Stimulated activated CD8-positive, alpha-beta memory T cell treated with anti-CD3 and anti-CD28 coated beads, Interleukin-7, amount 100 ng/mL, for 1 hour (primary cell): ENCODE measurements at places on chromosomes 6 and 20.

- no peak for DNase-seq
Observed at GRCh38 chr6:101940391-101940790, 546.9 kb downstream of the GRIK2 start.

- no peak for DNase-seq
Observed at GRCh38 chr6:21665110-21665391, 71.5 kb downstream of the SOX4 start.

DNA sequence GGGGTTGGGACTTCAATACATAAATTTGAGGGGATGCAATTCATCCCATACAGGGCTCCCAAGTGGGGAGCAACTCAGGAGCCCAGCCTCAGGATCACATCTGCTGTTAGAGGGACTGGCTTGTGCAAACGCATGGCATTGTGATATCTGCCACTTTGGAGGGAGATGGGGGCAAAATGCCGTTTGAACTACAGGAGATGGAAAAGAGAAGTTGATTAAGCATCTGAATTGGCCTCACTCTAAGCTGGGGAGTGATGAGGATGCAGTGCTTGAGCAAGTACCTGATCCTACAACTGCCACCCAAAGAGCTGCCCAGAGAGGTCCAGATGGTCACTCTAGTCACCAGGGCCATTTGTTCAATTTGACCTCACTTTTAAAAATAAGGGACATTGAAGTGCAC is 2.0 kb downstream of the LY86 start:
- no peak for DNase-seq

DNA sequence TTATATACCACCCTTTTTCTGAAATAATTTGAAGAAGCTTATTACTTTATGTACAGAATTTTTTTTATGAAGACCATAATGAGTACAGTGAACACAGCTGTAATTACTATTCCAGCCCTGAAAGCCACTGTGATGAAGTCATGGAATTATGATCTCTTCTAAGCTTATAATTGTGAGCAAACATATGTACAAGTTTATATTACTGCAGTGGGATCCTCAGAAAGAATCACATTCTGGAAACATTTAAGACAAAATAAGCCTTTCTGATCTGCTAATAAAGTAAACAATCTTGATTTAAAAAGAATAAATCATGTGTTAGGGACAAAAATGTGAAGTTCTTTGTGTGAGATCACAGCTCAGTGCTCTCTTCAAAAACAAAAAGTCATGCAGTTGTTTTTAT is 560.4 kb downstream of the CD109 start:
- no peak for DNase-seq

- DNase-seq: no peak
Observed at GRCh38 chr6:102732898-102733297, 1339.4 kb downstream of the GRIK2 start.

DNA sequence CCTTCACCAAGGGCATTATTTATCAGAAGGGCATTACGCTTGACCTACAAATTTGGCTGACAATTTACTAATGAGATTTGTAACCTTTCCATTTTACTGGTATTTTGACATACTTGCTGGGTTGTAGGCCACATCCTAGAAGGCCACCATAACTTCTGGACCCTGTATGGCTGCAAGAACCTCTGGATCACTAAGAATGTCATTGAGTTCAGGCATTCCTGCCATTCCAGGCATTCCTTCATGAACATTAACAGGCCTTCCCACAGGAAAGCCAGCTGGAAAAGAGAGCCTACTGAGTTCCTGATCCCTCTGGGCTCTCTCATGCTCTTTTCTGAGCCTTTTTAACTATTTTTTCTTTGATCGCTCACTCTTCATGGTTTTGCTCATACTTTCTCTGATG is 28.4 kb upstream of the SLC35A1 start:
- no peak for DNase-seq

GRCh38 chr20:11676630-11677287 is 240.9 kb upstream of the BTBD3 start:
- no peak for DNase-seq

DNA sequence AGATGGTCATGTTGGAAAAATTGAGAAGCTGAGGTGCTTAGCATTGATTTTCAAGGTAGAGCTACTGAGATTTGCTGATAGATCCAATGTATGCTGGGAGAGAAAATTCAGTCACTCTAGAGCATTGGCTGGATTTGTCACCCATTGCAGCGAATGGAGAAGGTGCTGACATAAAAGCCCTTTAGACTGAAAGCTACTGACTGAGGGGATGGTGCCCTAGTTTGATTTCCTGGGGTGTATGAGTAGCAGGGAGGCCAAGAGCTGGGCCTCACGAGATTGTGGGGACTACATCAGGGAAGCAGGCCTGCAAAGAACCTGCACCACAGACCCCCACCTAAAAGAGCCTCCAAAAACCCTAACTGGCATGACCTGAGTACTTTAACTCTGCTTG is 23.9 kb upstream of the PRND start:
- DNase-seq: no peak

DNA sequence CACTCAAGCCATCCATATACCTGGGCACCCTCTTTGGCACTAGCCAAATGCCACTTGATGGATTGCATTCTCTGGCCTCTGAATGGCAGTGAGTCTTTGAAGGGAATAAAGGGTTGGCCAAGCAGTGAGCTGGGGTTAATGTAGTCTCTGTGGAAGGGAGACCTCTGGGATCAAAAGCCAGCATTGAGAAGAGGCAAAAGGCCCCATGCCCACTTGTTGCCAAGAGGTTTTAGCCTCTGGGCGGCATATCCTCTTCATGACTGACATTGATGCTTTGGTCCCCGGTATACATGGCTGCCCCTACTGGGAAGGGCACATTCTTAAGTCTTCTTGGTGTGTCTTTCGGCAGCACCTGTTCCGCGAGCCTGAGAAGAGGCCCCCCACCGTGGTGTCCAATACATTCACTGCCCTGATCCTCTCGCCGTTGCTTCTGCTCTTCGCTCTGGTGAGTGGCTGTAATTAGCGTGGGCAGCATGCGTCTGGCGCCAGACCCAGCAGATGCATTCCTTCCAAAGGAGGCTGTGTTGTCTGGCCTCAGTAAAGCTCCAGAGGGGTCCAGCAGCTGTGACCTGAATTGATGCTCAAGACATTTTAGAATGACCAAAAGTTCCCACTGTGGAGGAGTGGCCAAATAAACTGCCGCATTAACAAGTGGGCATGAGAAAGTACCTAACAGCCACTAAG is 29.5 kb downstream of the GHRH start:
- no peak for DNase-seq

- DNase-seq: no peak
Observed at GRCh38 chr6:45787384-45787783, 228.3 kb downstream of the CLIC5 start.

- no peak for DNase-seq
Observed at GRCh38 chr6:163949431-163949830, 534.9 kb downstream of the QKI start.

DNA sequence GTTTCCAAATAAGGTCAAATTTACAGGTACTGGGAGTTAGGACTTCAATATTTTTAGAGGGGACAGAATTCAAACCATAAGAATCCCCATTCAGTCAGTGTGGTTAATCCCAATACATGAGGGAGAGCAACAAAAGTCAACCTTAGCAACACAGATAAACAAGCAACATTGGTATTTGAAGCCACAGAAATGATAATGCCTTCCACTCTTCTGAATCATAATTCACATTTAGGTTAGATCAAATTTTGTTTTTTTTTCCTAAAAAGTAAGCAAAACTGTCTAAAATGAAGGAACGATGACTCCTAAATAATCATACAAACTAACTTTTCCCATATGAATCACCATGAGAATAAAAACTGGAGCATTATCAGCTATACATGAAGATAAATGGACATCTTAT is 246.0 kb upstream of the TENT5A start:
- no peak for DNase-seq

DNA sequence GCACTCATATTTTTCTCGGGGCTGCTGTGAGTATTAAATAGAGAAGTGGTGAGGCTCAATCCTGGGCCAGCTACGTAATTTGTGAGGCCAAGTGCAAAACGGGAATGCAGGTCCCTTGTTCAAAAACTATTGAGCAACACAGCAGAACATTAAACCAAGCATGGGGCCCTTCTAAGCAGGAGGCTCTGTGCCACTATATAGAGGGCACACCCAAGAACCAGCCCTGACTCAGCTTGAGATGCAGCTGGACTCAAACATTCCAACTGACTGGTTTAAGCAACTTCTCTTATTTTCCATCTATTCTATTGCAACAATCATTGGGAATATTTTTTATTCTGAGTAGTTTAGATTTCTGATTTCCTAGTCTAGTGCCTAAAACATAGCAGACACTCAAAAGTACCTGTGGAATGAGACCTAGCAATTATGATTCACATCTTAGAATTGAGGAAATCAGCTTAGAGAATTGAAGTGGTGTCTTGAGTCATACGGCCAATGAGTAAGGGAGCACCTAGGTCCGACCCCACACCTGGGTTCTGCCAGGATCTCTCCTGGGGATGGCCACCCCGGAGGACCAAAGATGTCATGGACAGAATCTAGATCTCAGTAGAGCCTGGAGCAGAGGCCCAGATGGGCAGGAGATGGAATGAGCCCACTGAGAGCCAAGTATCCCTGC is 1.3 kb downstream of the SIRPB2 start:
- DNase-seq: no peak

DNA sequence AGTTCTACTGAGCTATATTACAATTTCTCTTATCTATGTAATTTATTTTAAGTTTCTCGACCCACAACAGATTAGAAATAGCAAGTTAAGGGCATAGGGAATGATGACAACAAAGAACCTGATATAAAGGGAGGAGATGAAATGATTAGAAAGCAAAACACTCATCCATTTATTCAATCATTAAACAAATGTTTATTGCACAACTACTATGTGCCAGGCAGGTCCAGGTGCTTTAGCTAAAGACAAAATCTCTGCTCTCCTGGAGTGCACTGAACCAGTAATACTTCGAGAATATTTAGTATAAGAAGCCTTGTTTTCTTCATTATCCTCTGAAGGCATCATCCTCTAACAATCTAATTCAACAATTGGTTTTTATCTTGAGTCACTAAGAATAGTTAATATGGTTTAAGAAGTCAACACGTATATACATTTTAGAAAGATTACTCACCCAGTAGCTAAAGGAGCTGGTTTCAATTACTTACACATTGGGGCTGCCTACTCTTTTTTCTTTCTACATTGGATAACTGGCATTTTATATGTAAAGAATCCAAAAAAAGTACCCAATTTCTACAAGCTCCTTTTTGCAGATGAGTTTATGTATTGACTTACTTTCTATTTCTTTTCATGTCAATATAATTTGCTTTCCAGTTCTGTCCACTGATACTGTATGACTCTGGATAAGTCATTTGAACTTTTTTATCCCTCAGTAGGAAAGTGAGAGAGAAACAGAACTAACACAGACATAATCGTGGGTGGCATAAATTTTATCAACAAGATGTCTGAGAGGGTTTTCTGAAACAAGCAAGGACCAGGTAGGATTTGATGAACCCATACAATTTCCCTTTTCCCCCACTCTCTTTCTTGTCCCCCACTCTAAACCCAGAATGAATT is 312.6 kb downstream of the CLIC5 start:
- DNase-seq: no peak

- no peak for DNase-seq
Observed at GRCh38 chr6:85464260-85464644, 14.4 kb downstream of the NT5E start.

DNA sequence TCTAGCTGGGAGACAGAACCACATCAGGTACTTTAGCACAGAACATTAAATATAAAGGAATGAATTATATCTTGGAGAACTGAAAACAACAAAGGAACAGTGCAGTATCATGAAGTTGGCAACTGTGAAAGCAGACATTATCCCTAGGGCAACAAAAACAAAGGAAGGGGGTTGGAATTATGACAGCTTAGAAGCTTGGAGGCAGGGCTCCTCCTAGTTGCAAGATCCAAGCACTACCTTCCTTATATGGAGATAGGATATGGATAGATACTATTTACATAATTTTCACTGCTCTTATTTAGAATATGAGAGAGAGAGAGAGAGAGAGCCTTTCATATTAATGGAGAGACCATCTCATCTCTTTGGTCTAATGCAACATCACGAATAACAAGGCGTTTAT is 27.0 kb downstream of the TMEM14A start:
- DNase-seq: no peak

GRCh38 chr6:7165002-7165889 is 57.5 kb downstream of the RREB1 start:
- DNase-seq: no peak

- DNase-seq: no peak
Observed at GRCh38 chr6:47741807-47742206, 40.0 kb upstream of the OPN5 start.

- no peak for DNase-seq
Observed at GRCh38 chr6:52482903-52483670, 62.9 kb downstream of the EFHC1 start.

DNA sequence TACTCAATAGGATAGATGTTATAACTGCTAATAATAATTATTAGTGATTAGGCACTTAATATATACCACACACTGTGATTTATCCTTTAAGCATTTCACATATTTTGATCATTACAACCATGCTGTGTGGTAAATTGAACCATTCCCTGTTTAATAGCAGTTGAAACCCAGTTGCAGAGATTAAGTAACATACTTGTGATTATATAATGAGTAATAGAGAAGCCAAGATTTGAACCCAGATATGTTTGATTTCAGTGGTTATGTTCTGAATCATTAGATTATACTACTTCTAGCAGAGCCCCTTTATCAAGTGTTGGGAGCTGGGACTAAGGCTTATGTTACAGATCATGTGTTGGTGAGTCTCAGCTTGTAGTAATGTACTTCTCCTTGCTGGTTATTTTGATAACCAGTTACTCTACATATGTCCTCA is 44.1 kb downstream of the STK4 start:
- DNase-seq: no peak

DNA sequence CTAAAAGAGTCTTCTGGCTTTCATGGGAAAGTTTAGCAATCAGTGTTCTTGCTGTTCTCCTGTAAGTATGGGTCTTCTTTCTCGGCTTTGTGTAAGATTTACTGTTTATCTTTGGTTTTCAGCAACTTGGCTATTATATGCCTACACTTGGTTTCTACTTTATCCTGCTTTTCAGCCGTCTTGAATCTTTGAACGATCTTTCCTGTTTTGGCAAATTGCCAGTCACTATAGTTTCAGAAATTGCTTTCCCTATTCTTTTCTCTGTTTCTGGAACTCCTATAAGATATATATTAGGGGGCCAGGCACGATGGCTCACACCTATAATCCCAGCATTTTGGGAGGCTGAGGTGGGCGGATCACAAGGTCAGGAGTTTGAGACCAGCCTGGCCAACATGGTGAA is 14.6 kb upstream of the SRPK1 start:
- DNase-seq: no peak

DNA sequence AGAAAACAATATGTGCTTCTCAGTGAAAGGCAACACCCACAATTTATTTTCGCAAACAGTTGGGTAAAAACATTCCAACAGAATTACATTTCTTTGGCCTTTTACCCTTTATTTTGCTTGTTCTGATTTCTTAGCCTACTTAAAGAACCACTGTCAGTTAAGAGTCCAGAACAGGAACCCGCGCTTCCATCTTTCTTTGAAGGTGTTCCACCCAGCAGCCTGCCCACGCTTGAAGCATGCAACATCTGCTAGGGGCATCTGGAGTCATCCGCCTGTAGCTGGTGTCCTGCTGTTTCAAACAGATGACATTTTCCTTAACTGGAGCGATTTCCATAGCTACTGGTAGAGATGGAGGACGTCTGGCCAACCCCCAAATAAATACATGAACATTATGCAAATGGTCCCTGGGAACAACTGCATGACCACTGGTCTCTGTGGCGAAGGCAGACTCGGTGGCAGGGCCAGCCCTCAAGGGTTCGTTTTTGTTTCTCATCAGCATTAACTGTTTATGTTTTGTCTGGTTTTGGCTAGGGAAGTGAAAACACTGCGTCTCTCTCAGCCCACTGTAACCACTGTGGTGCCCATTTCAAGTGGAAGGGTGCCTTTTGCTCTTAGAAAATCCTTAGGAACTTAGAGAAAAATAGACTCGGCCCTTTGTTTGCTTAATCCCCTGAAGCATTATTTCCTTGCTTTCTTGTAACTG is 51.6 kb downstream of the LAMA4 start:
- no peak for DNase-seq
